ENCODE measurements at places on chromosomes 3 and 15.
A peak's percentile ranks its signal among the peaks of the same experiment; 100 is the strongest.

DNA sequence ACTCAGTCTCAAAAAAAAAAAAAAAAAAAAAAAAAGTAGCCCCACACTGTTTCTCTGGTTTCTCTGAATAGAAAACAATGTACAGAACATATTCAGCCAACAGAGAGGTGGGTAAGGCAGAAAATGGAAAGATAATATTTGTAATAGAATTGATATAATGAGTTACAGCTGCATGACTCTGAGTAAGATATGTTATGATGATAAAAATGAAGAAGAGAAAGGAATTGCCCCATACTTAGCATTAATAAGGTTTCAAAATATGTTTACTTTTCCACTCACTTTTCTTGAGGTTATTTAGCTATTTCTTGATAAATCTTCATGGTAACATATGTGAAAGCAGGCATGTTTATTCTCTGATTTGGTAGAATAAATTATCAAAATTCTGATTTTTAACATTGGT, 100.9 kb upstream of the ROBO2 start:
- DNase-seq: no peak

GRCh38 chr15:70344666-70345065, 246.9 kb upstream of the TLE3 start:
- DNase-seq: no peak

DNA sequence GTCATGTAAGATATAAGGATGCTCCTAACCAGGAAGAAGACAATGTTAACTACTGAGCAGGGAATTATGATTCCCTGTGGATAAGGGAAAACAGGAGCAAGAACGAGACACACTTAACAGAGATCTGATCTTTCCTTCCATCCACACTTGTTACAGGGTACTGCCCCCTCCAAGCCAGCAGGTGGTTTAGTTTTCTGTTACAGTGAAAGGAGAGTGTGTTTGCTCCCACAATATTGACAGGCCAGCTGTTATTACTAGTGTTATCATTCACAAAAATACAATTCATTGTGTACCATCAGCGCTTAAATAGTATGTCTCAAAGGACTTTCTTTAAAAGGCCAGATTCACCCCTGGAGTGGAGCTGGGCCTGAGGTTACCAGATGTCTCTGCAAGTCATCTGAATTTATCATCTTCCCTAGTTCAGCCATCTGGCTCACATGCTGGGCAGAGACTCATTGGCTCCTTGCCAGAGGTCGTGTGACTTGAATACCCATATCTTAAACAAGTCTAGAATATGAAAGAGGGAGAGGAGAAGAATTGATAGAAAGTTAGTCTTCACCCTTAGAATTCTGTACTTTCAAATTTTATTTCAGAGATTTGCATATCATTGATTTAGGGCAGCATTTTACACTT, 16.8 kb upstream of the FMN1 start:
- DNase-seq: no peak

DNA sequence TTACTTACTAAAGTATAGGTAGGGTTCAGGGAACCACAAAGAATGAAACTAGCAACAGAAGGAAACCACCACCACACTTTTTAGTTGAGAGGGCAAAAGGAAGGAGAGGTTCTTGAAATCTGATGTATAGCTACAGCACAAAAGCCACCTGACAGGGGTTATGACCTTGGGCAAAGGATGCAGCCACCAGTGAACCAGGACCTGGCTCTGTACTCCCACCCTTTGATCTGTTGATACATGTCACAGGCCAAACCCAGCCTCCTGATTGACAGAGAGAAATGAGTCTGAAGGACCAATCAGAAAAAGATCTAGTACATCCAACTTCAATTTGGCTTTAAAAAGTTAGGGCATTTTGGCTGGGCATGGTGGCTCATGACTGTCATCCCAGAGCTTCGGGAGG, 20.0 kb upstream of the BLM start:
- DNase-seq: no peak

DNA sequence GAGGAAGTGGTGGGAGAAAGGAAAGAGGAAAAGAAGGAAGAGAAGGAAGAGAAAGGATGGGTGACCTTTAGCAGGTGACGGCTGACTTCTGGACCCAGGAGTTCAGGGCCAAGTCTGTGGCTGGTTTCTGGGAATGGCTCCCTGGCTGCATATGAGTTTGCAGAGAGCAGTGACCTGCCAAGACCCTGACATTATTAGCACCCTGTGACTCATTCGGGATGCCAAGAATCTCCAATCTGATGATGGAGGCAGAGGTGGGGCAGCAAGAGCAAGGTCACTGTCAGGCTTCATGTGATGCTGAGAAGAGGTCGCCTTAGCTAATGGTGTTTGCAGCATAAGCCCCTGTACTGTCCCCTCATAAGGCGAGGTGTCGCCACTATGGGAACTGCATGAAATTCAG, 42.6 kb downstream of the MYZAP start:
- no peak for DNase-seq

DNA sequence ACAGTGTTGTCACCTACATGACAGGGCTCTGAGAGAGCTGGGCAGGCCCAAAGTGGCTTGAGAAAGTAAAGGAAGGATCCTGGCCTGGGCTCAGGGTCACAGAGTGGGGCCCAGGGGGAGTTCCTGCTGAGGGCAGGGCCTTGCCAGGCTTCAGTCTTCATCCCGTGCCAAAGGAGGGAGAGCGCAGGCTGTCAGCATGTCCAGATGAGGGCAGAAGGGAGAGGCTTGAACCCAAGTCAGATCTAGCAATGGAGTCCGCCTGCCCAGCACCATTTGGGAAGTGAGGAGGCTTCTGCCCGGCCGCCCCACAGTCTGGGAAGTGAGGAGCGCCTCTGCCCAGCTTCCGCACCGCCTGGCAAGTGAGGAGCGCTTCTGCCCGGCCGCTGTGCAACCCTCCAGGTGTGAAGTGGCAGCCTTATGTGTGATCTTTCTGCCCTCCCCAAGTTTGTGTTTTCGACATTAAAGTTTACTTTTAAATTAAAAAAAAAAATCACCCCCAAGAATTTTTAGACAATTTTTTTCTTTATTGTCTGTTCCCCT, 303.6 kb upstream of the PROK2 start:
- no peak for DNase-seq

DNA sequence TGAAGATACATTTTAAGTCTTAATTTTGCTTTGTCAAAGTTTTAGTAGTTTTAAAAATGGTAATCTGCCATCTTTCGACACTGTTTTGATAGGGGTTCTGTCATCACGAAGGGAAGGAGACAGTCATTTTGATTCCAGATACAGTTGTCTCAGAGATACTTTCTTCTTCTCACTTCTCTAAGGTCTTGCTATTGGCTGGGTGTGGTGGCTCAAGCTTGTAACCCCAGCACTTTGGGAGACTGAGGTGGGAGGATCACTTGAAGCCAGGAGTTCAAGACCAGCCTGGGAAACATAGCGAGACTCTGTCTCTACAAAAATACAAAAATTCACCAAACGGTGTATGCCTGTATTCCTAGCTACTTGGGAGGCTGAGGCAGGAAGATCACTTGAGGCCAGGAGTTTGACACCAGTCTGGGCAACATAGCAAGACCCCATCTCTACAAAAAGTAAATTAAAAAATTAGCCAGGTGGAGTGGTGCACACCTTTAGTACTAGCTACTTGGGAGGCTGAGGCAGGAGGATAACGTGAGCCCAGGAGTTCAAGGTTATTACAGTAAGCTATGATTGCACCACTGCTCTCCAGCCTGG, 3.3 kb downstream of the RAB8B start:
- DNase-seq: no peak

- DNase-seq: no peak
These were observed 35.6 kb downstream of the MAP2K1 start for GRCh38 chr15:66422347-66422746.

DNA sequence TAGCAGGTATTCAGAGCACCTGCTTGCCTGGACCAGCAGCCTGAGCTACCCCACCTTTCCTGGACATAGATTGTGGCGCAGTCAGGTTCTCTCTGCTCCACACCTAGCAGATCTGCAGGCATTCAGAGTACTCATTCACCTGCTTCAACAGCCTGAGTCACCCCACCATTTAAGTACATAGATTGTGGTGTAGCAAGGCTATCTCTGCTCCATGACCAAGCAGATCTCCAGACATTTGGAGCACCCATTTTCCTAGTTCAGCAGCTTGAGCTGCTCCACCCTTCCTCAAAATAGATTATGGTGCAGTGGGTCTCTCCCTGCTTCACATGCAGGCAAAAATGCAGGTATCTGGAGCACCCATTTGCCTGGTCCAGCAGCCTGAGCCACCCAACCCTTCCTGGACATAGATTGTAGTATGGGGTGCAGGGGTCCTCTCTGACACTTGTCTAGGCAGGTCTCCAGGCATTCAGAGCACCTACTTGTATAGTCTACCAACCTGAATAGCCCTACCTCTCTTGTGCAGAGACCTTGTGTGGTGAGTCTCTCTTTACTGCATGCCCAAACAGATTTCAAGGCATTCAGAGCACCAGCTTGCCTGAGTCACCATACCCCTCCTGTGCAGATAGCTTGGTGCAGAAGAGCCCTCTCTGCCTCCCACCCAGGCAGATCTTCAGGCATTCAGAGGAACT, 466.0 kb upstream of the THBS1 start:
- DNase-seq: no peak

GRCh38 chr3:36132214-36132613, 248.1 kb upstream of the STAC start:
- peak; percentile 29 for DNase-seq

DNA sequence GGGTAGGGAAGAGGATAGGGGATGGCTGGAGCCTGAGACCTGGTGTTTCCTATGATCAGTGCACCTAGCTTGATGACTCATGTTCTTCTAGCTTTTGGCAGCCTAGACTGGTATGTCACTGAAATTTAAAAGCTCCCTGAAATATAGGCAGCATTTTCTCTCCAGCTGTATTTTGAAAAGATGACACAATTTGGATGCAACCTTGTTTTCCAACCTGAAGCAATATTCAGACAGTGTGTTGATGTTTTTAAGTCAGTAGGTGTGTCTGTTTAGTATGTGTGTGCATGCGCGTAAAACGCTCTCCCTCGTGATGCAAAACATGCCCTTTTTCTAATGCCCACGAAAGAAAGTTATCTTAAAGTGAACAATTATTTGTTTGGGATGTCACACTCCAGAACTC, 58.5 kb downstream of the RPL22L1 start:
- DNase-seq: no peak

- no peak for DNase-seq
These were observed 593.1 kb upstream of the MDFIC2 start for GRCh38 chr3:70905491-70905890.

- no peak for DNase-seq
These were observed 1.3 kb downstream of the GREM1 start for GRCh38 chr15:32718821-32719716.

GRCh38 chr3:153572654-153573053, 410.6 kb downstream of the RAP2B start:
- DNase-seq: no peak

GRCh38 chr15:94970096-94970495, 738.7 kb downstream of the MCTP2 start:
- DNase-seq: no peak

- no peak for DNase-seq
These were observed at the start of gene ALPK3 for GRCh38 chr15:84816694-84817465. Gene ALPK3, plus strand, starts transcription at chr15:84817356. Its CDS starts 97 bp downstream, at chr15:84817453.

DNA sequence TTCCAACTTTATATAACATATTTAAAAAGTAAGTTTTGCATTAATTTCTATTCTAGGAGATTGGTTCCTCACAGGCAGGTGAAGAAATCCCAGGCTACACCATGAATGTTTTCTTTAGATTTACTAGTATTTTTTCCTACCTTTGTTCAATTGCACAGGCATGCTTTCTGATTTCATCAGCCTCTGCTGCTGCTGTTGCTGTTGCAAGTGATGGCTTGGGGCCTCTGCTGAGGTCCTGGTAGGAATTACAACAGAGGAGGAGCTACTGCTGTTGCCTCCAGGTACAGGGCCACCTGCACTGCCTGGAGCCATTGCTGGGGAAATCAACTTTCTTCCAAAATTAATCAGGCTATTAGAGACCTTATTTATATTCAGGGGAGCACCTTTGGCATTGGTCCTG, 353.3 kb downstream of the PLCL2 start:
- DNase-seq: no peak

GRCh38 chr3:128703561-128703960, 22.4 kb upstream of the RAB7A start:
- no peak for DNase-seq

DNA sequence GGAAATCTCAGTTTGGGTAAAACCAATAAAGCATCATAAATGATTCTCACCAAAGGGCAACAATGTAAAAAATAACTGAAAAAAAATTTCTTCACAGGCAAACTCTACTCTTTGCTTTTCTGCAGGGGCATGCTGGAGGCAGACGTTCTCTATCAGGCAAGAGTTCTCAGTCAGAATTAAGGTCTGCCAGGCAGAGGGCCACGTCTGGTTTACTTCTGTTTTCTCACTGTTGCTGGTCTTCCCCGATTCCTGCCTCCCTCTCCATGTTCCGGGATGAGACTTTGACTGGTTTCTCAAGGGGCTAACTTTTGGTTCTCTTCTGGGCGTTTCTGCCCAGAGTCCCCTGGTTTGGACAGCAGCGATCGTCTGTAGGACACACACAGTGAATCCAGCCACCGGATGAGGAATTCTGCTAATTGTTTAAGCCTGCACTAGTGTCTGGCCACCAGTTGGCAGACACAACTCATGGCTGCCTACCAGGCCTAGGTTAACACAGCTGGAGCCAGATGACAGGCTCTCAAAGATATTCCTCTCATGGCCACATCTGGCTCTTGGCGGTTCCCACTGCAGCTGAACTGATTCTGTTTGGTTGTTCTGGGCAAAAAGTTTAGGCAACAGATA, 273.1 kb downstream of the FOXP1 start:
- peak; percentile 17 for DNase-seq

- DNase-seq: peak; percentile 97
These were observed 103.1 kb upstream of the TLE3 start for GRCh38 chr15:70200511-70201424.

GRCh38 chr15:35118960-35119359, 33.9 kb upstream of the NANOGP8 start:
- no peak for DNase-seq

DNA sequence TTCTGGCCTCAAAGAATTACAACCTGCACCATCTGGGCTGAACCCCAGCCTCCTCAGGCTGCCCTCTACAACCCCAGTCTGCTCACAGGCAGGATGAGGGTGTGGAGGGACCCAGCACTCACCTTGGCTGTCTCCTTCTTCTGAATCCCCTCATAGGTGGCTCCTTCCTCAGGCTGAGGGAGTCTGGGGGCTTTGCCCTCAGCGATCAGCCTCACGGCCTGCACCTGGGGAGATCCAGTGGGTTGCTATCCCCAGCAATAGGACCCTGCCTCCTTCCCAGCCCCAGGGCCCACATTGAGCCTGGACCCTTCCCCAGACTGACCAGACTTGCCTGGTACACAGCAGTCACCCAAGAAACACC, 25.1 kb downstream of the ALDH1L1 start:
- DNase-seq: no peak

GRCh38 chr3:168362661-168363247, 267.0 kb upstream of the GOLIM4 start:
- DNase-seq: no peak

- DNase-seq: no peak
These were observed 1041.2 kb downstream of the TUSC7 start for GRCh38 chr3:117750674-117751269.

GRCh38 chr3:10366651-10367101, 45.8 kb upstream of the SEC13 start:
- no peak for DNase-seq

DNA sequence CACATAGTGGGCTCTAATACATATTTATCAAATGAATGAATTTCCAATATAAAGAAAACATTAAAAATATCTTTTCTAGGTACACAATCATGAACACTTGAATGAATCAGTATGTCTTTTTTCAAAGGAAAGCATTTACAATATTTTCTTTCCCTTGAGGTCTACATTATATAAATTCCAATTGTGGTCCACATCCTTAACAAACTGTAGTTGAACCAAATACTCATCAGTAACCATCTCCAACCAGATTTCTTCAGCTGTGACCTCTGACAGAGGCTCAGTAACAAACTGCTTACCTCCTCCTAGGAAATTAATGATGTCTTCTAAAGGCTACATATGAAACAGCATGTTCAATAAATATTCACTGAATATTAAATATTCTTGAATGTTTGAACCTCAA, 58.8 kb downstream of the CFAP20DC start:
- no peak for DNase-seq

All from A673 (cell line).